ENCODE measurements at places on chromosomes 5 and 9.

DNA sequence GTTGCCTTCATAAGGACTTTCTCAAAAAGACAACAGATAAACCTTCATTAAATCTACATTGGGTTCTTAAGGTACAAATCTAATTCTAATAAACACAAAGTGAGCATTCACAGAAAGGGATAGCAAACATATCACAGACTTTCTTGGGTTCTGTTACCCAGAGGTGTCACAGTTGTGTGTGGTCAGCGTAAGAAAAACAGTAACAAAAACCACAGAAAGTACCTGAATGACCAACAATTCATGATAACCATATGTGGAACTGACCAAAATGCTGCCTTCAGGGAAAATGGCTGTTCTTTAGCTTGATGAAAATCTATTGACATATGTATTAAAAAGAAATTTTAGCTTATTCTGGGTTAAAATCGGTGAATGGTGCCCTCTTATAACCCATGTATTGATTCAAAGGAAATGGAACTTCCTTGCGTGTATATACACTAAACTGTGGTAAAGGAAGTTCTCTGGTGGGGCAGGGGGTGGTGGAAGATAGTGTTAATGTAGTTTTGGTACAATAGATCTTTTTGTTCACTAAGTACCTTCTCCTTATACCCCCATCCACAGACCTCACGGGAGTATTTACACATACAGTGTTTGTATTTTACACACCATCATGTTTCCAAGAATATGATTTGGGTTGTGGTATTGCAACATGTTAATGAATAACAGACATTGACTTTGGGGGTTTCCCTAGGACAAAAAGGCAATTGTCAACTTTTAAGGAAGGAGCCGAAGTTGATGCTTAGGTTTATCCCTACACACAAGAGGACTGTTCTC, 152.5 kb downstream of the APBA1 start:
- DNase-seq = no peak

DNA sequence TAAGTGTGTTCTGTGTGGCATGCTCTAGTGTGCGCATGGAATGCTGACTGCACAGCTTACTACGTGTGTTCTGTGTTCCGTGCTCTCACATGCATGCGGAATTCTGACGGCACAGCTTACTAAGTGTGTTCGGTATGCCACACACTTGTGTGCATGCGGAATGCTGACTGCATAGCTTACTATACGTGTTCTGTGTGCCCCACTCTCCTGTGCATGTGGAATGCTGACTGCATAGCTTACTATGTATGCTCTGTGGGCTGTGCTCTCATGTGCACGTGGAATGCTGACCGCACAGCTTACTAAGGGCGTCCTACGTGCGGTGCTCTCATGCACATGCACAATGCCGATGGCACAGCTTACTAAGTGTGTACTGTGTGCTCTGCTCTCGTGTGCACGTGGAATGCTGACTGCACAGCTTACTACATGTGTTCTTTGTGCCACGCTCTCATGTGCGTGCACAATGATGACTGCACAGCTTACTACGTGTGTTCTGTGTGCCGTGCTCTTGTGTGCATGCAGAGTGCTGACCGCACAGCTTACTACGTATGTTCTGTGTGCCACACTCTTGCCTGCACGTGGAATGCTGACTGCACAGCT, 548.9 kb downstream of the IRX1 start:
- no peak for DNase-seq

DNA sequence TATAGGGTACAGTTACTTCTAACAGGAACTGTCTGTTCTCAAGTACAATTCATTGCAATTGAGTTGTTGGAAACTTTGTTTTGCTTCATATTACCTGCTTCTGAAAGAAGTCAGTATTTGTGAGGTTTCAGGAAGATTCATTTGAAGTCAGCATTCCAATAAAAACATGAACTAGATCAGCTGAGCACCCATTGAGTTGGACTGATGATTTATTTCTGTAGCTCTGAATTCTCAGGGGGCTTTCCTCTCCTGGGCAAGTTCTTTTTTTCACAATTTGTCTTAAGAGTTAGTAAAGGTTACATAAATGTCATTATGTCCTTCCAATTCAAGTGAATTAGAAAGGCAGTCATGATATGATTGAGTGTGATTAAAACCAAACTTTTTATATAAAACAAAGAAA, 16.2 kb upstream of the KIF2A start:
- DNase-seq = no peak

DNA sequence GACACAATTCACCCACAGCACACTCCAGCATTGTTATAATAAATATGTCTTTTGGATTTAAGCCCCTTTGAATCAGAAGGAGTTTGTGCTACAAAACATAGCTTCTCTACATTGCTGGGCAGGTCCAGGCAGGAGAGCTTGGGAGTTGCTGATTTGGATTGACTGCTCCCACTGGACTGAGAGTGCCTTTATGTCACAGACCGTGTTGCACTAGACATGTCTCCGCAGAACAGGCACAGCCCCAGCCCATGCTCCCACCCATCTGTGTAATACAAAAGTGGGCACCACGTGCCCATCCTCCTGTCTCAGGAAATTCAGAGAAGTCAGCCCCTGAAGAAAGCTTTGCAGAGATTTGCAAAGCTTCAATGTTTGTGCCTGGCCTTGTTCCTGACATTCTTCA, 117.1 kb downstream of the MED10 start:
- DNase-seq = no peak

DNA sequence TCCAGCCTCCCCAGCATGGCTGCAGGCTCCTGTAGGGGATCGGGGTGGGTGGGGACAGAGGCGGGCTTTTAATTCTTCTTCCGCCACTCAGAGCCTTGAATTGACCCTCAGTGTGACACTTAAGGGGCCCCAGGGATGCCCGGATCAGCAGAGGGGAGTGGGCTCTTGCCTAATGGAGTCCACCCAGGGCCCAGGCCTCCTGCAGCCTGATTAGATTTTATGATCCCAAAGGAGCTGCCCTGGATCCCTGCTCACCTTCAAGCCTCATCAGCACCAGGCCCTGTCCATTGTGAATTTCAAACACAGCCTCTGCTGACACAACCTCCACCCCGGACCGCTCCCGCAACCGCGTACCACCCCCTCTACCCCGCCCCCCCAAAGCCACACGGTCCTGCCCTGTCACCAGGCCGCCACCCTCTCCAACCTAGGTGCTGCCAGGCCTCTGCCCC, 214.1 kb upstream of the IER5L start:
- DNase-seq = no peak

- DNase-seq = no peak
Observed at GRCh38 chr9:132584601-132585560, 2.5 kb downstream of the BARHL1 start.

DNA sequence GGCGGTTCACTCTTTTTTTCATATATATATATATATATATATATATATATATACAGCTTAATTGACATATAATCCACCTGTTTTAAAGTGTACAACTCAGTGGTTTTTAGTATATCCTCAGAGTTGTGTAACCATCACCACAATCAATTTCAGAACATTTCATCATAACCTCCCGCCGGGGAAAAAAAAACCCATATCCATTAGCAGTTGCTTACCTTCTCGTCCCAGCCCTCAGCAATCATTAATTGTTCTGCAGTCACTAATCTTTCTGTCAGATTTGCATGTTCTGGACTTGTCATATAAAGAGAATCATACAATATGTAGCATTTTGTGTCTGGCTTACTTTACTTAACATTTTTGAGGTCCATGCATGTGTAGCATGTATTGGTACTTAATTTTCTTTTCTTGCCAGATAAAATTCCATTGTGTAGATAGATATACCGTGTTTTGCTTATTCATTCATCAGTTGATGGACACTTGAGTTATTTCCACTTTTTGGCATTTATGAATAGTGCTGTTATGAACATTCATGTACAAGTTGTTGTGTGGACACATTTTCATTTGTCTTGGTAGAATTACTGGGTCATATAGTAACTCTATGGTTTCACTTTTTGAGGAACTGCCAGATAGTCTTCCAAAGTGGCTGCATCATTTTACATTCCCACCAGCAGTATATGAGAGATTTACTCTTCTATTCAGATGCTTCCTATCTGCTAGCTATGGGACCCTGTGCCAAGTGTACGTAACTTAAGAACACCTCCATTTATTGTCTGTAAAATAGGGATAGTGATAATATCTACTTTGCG, 3.5 kb upstream of the RNF145 start:
- DNase-seq = no peak

DNA sequence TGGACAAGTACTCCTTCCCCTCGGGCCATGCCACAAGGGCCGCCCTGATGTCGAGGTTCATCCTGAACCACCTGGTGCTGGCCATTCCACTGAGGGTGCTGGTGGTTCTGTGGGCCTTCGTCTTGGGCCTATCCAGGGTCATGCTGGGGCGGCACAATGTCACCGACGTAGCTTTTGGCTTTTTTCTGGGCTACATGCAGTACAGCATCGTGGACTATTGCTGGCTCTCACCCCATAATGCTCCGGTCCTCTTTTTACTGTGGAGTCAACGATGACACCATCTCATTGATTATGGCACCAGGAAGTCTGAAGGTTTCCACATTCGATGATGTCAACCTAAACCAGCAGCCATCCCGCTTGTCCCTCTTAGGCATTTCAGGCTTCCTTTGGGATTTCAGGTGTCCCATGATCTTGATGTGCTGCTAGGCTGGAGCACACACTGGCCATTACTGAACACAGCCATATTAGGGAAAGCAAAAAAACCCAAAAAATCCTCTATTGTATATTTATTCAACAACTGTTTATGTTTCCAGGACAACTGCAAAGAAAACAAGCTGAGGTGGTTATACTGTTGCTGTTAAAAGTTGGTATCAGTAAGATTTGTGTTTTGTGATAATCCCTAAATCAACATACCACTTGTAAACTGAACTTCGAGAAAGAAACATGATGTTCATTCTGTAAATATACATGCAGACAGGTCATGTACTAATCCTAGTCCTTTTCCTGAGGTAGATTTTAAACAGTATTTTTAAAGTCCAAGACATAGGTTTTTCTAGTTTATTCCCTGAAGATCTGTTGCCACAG, 1.1 kb downstream of the PLPP6 start:
- DNase-seq = no peak

- DNase-seq = no peak
Observed at GRCh38 chr9:114442022-114442421, 54.2 kb upstream of the AKNA start.

DNA sequence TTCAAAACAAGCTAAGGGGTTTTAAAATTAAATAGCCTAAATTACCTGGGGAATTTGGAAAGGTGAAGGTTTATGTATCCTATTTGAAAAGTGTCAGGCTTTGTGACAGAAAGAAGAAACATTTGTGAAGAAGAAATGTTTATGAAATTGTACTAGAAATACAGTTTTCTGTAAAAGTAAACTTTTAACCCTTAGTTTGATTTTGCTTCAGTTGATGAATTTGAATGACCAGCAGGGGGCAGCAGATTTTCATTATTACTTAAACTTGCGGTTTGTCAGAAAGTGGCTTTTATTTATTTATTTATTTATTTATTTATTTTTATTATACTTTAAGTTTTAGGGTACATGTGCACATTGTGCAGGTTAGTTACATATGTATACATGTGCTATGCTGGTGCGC, 58.1 kb downstream of the NNT start:
- DNase-seq = no peak

- no peak for DNase-seq
Observed at GRCh38 chr5:128146671-128147070, 63.1 kb downstream of the SLC12A2 start.

GRCh38 chr5:16507716-16508115, 42.1 kb upstream of the ZNF622 start:
- peak; percentile 5 for DNase-seq

DNA sequence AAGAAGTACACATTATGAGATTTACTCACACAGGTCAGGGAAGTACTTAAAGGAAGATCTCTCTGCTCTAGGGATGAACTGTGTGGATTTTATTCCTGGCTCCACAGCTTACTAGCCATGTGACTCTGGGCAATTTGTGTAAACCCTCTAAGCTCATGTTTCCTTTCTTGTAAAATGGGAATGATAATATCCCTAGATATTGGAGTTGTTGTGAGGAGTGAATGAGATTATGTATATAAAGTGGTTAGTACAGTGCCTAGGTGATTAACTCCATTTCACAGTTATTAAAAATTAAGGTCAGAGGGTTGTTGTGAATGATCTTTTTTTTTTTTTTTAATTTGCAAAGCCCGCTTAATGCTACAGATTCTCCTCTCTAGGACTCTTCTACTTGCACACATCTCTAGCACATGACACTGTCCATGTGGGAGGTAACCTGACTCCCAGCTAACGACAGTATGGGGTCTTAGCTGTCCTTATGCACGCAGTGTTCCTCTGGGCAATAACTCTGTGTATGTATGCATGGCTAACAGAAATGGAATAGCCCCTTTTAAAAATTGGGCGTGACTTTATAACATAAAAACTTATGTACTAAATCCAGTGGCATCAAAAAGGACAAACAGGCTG, 23.9 kb upstream of the MYOT start:
- DNase-seq = no peak

- peak; percentile 66 for DNase-seq
Observed at GRCh38 chr5:61052882-61053281, 107.9 kb downstream of the NDUFAF2 start.

- DNase-seq = no peak
Observed at GRCh38 chr9:93648836-93649235, 72.5 kb downstream of the PHF2 start.

DNA sequence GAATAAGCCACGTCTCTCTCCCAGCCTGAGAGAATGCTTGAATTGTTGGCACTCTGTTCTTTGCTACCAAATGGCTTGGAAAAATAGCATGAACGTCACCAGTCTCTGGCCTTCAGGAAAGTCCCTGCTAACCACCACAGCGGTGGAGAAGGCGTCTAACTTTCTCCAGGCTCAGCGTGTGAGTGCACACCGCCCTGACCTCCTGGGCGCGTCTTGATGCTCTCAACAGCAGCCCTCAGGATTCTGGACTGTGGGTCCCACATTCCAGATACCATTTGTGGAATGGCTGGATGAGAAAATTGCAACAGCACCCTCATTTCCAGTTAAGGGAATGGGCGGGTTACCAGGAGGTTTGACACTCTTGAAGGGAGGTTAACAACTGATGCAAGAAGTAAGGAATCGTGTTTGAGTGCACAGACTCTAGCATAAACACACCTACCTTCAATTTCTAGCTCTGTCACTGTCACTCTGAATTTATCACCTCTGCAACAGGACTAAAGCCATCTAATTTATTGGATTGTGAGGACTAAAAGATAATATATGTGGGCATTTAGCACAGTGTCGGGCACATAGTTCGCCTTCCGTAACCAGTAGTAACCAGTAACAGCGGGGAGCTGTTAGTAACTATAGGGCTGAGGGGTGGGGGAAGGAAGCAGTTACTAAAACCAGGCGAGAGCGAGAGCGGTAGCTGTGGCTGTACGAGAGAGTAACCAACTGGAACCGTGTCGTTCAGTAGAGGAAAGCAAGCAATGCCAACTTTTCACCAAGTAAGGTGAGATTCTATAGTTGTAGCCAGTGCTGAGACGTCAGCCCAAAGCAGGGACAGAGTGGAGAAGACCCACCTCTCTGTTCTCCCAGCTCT, 807 bp upstream of the PLGRKT start:
- DNase-seq = no peak

DNA sequence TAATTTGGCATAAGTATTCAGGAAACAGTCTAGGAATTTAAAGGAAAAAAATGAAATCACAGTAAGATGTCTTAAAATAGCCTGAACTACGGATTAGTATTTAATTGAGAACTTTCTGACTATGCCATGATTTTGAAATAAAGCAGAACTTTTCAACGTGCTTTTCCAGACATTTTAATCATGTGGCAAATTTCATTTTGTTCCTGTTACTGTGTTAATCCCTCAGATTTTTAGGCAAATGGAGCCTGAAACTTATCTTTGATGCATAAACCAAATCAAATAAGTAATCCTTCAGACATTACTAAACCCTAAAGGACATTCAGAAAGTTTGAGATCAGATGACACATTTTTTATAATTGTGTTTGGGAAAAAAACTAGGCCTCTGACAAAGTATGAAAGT, 75.7 kb downstream of the FBN2 start:
- DNase-seq = no peak

- DNase-seq = no peak
Observed at GRCh38 chr9:13718086-13718485, 438.6 kb upstream of the MPDZ start.
